ENCODE measurements at places on chromosomes 7 and 10.

DNA sequence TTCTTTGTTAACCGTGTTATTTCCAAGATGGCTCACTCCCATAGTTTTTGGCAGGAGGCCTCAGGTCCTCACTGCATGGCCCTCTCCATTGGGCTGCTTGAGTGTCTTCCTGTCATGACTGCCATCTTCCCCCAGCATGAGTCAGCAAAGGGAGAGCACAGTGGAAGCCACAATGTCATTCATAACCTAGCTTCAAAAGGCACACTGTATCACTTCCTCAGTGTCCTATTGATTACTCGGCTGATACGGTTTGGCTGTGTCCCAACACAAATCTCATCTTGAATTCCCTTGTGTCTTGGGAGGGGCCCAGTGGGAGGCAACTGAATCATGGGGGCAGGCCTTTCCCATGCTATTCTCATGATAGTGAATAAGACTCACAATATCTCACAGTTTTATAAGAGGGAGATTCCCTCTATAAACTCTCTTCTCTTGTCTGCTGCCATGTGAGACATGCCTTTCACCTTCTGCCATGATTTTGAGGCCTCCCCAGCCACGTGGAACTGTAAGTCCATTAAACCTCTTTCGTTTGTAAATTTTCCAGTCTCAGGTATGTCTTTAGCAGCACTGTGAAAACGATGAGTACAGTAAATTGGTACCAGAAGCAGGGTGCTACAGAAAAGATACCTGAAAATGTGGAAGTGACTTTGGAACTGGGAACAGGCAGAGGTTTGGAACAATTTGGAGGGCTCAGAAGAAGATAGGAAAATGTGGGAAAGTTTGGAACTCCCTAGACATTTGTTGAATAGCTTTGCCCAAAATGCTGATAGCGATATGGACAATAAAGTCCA lies 106.5 kb downstream of the PRLHR start:
- DNase-seq: no peak

DNA sequence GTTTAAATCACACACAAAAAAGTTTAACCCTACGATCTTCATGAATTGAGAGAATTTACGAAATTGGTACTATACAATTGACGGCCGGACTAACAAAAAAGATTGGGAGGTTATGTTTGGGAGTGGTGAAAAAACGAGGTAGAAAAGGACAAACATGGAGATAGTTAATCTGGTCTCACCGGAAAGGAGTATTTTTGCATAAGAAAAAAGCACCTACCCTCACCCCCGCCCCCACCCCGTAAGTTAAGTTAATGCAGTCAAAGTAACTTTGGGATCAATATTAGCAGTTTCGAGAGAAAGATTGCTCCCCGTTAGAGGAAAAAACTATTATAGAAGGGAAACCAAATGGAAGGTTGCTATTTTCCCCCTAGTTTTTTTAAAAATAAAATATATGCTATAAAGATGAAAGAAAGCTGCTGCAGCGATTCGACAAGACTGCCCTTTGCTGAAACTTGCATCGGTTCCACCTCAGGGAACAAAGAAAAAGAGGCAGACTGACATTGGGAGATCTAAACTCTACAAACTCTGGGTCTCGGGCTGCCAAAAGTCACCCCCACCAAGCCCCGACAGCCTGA lies 3.5 kb downstream of the SP8 start:
- no peak for DNase-seq

DNA sequence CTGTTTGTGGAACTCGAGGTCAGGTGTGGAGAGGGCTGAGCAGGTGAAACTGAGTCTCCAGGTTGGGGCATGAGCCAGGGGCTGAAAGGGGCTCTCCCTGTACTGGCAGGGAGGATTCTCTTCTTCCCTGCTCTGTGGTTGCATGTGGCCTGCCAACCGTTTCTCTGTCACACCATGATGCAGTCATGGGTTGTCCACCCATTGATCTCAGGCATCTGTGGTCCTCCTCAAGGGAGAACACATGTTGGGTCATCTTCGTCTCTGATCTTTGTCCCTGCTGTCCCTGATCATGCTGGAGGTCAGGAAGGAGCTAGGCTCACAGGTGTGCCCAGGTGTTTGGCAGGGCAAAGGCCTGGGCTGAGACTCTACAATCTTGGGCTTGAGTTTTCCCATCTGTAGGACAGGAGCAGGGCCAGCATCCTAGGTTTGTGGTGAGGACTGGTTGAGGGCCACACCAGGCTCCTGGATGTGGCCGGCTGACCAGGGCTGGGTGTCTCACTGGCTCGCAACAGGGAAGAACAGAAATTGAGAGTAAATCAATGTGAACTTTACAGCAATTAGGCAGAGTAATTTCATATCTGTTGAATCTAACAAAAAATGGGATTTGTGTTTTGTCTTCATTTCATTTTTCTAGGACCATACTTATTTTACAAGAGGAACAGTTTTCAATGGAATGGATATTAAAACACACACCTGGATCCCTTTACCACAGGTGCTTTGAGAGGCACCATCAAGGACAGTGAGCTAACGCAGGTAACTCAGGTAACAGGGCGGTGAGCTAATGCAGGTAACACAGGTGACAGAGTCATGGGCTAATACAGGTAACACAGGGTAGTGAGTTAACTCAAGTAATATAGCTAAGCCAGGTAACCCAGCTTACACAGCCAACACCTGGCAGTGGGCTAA lies 58.5 kb upstream of the IGFBP3 start:
- DNase-seq: no peak

GRCh38 chr7:158120716-158121115 lies 466.9 kb downstream of the PTPRN2 start:
- DNase-seq: no peak

- no peak for DNase-seq
Observed at GRCh38 chr7:12961910-12962480, 274.6 kb downstream of the ARL4A start.

- peak; percentile 90 for DNase-seq
Observed at GRCh38 chr7:71303566-71303965, 171.6 kb downstream of the GALNT17 start.

DNA sequence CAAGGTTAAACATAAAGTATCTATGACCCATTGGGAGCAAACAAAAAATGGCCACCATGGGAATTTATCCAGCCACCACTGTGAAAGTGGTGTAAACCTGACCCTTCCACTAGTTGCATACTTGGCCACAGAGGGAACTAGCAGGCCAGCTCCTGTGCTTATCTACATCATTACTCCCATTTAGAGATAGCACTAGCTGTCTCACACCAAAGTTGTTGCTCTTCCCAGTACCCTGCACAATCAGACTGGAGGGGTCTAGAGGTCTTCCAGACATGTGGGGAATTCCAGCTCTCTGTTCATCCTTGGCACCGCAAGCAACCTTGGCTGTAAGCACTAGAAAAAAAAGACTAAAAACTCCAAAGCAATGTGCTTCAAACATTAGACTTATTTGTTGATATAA lies 113.9 kb downstream of the IPMK start:
- DNase-seq: no peak

- DNase-seq: peak; percentile 26
Observed at GRCh38 chr10:22712956-22713852, 1.2 kb downstream of the PIP4K2A start.

GRCh38 chr10:44824607-44825006 lies 86.5 kb upstream of the TMEM72 start:
- no peak for DNase-seq

DNA sequence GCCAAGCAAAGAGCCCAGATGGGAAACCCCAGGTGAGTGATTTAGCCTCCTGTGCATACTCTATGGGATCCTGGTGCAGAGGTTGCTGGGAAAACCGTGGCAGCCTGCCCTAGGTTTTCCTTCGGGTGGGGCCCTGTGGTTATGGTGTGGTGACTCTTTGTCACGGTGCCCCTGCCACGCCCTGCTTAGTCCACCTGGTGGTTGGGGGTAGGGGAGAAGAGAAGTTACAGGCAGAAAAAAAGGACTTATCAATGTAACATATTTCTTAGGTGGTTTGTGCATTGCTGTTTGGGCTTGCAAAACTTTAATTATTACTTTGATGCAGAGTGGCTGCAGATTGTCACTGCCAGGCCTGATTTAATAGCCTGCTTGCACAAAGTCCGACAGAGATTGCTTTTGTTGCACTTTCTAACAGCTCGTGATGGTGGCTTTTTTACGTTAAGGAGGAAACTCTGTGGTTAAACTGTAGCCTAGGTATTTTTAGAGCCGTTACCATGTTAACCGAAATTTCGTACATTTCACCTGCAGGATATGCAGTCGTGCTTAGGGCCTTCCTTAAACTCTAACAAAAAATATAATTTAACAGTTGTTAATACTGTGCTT lies 197.4 kb downstream of the RNLS start:
- no peak for DNase-seq

DNA sequence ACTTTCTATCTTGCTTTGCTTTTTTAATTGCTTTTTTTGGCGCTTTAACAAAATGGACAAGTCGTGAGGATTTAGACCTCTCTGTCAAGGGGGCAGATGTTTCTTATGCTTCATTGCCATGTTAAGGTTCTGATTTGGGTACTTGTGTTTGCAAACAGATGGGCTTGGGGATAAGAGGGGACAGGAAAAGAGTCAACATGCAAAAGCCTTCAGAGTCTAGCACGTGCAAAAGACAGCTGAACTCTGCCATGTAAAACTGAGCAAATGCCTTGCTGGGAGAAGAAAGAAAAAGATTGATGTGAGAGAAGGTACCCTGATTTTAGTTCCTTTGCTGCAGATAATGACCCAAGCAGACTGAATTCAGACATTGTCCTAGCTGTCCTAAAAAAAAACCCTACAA lies 173.1 kb downstream of the KIAA1217 start:
- DNase-seq: no peak

DNA sequence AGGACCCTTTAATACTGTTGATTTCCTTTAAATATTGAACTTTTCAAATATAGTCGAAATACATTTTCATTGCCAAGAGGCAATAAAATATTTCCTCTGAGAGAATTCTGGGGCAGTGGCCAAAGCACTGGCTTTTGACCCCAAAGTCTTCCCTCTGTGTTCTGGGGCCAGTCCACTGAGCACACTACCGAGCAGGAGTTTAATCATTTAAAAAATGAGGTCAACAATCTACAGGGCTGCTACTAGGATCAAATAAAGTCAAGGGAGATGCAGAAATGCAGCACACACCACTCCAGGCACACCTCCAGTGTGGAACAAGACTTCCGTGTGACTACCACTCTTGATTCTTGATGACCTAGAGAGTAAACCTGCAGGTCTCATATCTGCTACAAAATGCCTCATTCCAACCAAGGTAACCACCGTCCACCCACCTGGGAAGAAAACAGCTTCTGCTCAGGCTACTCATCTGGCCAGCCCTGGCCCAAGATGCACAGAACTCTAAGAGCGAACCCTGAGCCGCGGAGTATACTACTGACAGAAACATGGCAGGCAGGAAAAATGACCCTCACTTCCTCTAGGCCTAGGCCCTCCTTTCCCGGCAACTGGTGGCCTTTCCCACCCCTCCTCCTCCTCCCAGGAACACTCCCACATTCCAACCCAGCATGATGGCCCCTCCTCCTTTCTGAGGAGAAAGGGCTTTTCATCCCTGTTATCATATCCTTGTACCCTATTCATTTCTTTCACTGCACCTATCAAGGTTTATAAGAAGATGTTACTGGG lies 97.7 kb downstream of the ALOX5 start:
- no peak for DNase-seq

- DNase-seq: no peak
Observed at GRCh38 chr7:34357068-34357467, 300.9 kb upstream of the NPSR1 start.

DNA sequence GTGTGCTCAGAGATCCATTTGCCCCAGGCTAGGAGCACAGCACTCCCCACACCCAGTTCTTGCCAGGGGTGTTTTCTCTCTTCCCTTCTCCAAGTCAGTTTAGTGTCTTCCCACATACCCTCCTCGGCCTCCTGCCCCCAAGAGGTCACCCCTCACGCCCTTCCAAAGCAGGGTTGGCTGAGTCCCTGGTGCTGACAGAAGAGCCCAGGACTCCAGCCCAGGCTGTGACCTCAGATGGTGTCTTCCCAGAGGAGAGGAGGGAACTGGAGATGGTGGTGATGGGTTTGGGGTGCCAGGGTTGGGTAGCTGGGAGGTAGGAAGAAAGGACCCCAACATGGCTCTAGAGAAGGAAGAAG lies 19.8 kb downstream of the ZNF775 start:
- no peak for DNase-seq

DNA sequence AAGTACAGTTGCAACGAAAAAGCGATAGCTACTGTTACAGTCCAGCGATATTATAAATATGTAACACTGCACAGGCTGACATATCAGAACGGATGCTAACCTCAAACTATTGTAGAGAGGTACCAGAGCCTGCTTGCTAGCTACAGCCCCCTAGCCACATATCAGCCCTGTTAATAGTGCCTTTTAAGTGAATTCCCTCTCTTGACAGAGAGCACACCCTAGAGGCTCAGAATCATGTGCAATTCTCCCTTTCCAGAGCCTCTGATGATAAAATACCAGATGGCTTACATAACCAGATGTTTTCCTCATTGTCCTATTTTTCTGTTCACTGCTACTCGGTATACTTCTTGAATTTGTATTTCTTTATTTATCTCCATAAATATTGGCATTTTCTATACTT lies 960.7 kb upstream of the CELF2 start:
- DNase-seq: peak; percentile 60

DNA sequence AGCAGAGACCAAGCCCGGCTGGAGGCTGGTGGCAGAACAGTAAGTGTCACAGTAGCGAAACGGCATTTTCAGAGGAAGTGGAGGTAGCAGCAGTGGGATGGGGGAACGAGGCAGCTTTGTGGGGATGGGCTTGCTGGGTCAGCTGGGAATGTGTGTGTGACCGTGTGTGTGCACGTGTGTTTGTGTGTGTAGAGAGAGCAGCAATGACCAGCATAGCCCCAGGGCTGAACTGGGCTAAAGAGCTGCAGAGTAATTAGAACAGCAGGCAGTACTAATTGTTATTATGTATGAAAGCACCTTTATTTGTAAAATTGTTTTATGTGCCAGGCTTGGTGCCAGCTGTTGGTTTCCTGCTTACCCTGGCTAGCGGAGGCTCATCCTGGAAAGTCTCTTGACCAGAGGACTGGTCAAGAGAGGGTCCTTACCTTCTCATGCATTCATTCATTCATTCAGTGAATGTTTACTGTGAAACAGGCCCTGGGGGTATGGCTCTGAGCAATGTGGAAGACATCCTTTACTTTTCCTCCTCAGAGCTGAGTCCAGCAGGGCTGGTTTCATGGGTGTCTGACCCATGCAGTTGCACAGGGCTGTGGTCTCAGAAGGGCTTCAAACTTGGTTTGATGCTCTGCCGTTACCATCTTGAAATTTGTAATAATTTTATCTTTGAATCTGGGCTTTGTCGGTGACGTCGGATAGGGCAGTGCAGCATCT lies 184.6 kb downstream of the SEC23IP start:
- no peak for DNase-seq

DNA sequence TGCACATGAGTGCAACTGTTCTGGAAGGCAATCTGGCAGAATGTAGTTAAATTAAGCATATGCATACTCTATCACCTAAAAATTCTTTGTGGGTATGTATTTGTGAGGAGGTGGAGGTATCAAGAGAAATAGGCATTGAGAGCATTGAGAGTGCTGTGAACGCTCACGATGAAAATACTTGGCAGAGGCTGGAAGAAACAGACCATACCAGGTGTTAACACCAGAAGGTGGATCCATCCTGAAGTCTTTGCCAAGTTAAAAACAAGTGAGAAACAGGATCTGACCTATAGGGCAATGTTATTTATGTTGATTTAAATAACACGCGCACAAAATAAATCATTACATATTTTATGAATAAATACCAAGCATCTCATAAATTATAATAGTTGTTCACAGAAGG lies 311.6 kb downstream of the PCLO start:
- no peak for DNase-seq

Measured in umbilical cord (tissue), 2 donors.